Pericardium fibroblast (primary cell): ENCODE measurements at places on chromosomes 2 and 18. TPM values are rescaled to one million over a fixed set of nuclear protein-coding genes. Genes with fewer than 3 reads are reported as not detected.

POTEF gene
- total RNA-seq: not detected in 2 replicates

SERPINB13 gene
- total RNA-seq: not detected in 2 replicates

RNF152 gene
- total RNA-seq: 1.4 and 3.3 TPM in 2 replicates

KYNU gene
- not detected in 2 replicates for total RNA-seq

COA5 gene
- 12.7 and 24.8 TPM in 2 replicates for total RNA-seq

TAF1B gene
- 7.6 and 12.3 TPM in 2 replicates for total RNA-seq

NGEF gene
- 1.3 TPM in 1 of 2 replicates, not detected in the other for total RNA-seq

SS18 gene
- total RNA-seq: 64.8 and 76.4 TPM in 2 replicates

SNED1 gene
- total RNA-seq: 17.0 and 27.7 TPM in 2 replicates

PTPRN gene
- 4.6 and 6.0 TPM in 2 replicates for total RNA-seq

PPP1R1C gene
- total RNA-seq: 1.6 TPM in 1 of 2 replicates, not detected in the other

BMP10 gene
- total RNA-seq: not detected in 2 replicates

FABP1 gene
- total RNA-seq: not detected in 2 replicates

PROKR1 gene
- total RNA-seq: not detected in 2 replicates

BCL2 gene
- 4.1 and 4.3 TPM in 2 replicates for total RNA-seq

UGT1A5 gene
- total RNA-seq: not detected in 2 replicates

ZC3H6 gene
- total RNA-seq: 2.0 and 2.3 TPM in 2 replicates

CYP27C1 gene
- 0.51 and 0.58 TPM in 2 replicates for total RNA-seq

KLHL41 gene
- total RNA-seq: 0.12 and 4.6 TPM in 2 replicates

KCNG2 gene
- total RNA-seq: 0.47 and 2.2 TPM in 2 replicates

SLC8A1 gene
- 7.9 and 10.2 TPM in 2 replicates for total RNA-seq

FAM124B gene
- total RNA-seq: not detected in 2 replicates
